Fibroblast of skin of back (primary cell): ENCODE measurements at places on chromosomes 6 and 20.

DNA sequence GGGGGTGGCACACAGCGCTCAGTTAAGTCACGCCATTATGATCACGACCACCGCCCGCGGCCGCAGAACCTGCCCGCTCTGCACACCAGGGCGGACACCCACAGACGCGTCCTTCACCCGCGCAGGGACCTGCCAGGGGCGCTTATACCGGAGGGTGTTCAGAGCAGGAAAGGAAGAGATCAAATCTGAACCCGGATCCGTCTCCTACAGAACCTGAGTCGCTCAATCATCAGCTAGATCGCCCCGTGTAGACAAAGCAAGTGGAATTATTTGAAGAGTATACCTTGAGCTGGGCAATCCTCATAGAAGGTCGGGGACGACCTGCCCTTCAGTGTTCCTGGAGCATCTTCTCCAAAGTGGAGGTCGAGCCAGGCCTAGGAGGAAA, 14.4 kb upstream of the ZNF217 start:
- no peak for DNase-seq

GRCh38 chr6:53658992-53659391, 6.6 kb downstream of the KLHL31 start:
- DNase-seq = peak; percentile 16

GRCh38 chr20:12372557-12372956, 454.9 kb downstream of the BTBD3 start:
- no peak for DNase-seq

- no peak for DNase-seq
Measured at GRCh38 chr6:159806021-159806458, 6.0 kb downstream of the PNLDC1 start.

- DNase-seq = peak; percentile 37
Measured at GRCh38 chr6:140319209-140319608, 944.8 kb upstream of the CITED2 start.

- DNase-seq = no peak
Measured at GRCh38 chr20:15561070-15561569, 1012.1 kb downstream of the KIF16B start.

GRCh38 chr6:14118091-14118439, 493 bp downstream of the CD83 start:
- DNase-seq = no peak

GRCh38 chr6:154683756-154684523, 49.3 kb upstream of the SCAF8 start:
- peak; percentile 55 for DNase-seq

- no peak for DNase-seq
Measured at GRCh38 chr6:16821834-16822264, 60.6 kb upstream of the ATXN1 start.

DNA sequence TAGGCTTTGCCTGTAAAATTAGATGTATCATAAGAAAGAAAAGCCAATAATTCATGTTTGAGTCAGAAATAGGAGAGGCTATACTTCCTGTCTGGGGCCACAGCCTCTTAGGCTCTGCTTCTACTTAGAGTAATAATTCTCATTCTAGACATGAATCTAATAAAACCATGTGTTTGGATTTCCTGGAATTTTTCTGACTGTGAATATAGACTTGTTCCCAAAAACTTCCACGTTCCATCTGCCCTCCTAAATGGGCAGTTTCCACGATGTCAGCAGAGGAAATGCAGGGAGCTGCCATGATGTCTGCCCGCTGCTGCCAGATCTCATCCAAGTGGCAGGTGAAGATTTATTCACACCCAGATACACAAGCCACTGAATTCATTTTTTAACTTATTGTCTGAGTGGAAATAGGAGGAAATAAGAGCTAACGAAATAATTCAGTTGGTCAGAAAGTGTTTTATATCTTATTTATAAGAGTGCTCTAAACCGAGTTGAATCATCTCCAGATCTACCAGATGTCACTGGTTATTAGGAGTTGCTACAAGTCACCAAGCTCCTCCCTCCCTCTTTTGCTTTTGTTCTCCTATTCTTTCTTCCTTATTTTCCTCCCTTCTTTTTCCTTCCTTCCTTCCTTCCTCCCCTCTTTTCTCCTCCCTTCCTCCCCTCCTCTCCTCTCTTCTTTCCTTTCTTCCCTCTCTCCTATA, 69.3 kb downstream of the ALDH8A1 start:
- peak; percentile 26 for DNase-seq

DNA sequence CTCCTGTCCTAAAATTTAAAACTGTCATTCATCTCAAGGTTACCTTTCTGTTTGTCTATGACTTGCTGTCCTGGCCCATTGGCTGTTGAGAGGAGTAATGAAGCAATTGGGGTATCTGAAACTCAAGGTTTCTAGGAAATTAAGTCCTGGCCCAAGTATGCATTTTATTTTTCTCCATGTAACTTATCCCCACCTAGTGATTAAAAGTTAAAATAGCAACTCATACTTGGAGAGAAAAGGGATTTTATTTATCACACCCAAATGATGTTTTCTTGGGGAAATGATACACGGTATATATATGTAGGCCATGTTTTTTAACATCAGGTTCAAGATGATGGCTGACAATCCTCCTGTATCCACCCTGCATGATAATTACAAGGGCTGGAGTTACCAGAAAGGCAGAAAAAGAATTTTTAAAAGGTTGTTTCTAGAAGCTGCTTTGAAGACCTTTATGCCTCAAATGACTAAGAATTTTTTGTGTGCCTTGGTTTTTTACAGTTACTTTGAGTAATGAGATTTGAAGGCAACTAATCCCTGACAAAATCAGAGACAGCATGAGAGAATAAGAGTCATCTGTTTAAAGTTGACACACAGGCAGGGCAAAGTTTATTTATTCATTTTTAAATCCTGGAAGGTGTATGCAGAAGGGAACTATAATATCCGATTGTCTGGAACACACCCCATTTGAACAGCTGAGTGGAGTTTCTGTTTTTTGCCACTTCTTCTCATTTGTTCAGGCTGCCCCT, 28.9 kb upstream of the C6orf58 start:
- DNase-seq = no peak

- no peak for DNase-seq
Measured at GRCh38 chr6:159525445-159526025, 167.5 kb downstream of the SOD2 start.
